ENCODE measurements at places on chromosomes 2 and 18. TPM values are rescaled to one million over a fixed set of nuclear protein-coding genes. Genes with fewer than 3 reads are reported as not detected.

GRCh38 chr2:33421820-33422219 is 54.6 kb upstream of the RASGRP3 start:
- H3K27me3 ChIP-seq, result no peaks in the 10 kb centered on the region
- H3K4me3 ChIP-seq, result no peak overlapping the region
- no peak overlapping the region for H3K27ac ChIP-seq
- no peak for DNase-seq

GRCh38 chr2:40370007-40370395 is 81.9 kb downstream of the SLC8A1 start:
- H3K27ac ChIP-seq, result no peak overlapping the region
- no peaks in the 10 kb centered on the region for H3K4me1 ChIP-seq
- H3K4me3 ChIP-seq, result no peak overlapping the region
- no peaks in the 10 kb centered on the region for H3K27me3 ChIP-seq

- no peak overlapping the region for H3K4me3 ChIP-seq
- H3K4me1 ChIP-seq, result no peaks in the 10 kb centered on the region
- no peak overlapping the region for H3K27ac ChIP-seq
- H3K36me3 ChIP-seq, result no peaks in the 10 kb centered on the region
- DNase-seq, result no peak
- no peaks in the 10 kb centered on the region for H3K27me3 ChIP-seq
These were observed 62.8 kb upstream of the PPP1CB start for GRCh38 chr2:28688818-28689217.

DNA sequence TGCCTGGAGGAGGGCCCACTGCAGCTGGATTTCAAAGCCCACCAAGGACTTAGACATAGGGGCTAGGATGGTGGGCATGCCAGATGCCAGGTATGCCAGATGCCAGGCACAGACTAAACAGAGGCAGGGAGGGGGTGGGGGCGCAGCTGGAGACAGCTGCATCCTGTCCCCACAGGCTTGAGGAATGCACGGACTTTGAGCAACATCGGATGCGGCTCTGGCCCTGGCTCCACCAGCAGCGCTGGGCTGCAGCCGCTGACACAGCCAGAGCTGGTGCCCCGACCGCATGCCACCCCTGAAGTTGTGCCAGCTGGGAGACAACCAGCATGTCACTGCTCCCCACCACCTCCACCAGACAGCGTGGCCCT is 39.5 kb downstream of the AQP12A start:
- no peaks in the 10 kb centered on the region for H3K4me1 ChIP-seq
- no peaks in the 10 kb centered on the region for H3K27me3 ChIP-seq
- H3K36me3 ChIP-seq, result peaks cover 5% of the 10 kb centered on the region
- no peak overlapping the region for H3K27ac ChIP-seq

GRCh38 chr2:240919786-240920782 is 13.9 kb downstream of the CROCC2 start:
- H3K36me3 ChIP-seq, result no peaks in the 10 kb centered on the region
- H3K4me1 ChIP-seq, result no peaks in the 10 kb centered on the region
- no peak overlapping the region for H3K27ac ChIP-seq
- peak; percentile 10 for DNase-seq
- H3K4me3 ChIP-seq, result no peak overlapping the region

DNA sequence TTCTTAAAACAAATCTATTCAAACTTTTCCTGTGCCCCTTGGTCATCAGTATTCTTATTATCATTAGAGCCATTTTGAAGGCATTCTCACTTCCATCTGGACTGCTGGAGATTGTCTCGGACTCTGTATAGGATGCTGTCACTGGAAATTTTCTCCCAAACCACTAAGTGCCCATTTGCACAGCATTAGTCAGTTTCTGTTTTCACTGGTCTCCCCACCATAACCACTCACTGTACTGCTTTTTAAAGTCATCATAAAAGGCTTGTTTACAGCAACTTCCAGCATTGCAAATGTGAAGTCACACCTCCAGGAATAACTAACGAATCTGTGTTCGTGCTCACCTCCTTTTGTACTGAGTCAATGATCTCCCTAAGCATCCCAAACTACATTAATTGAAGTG is 150.9 kb upstream of the SERTAD2 start:
- no peaks in the 10 kb centered on the region for H3K36me3 ChIP-seq
- no peak overlapping the region for H3K4me3 ChIP-seq
- H3K4me1 ChIP-seq, result no peaks in the 10 kb centered on the region
- H3K27me3 ChIP-seq, result no peaks in the 10 kb centered on the region

DNA sequence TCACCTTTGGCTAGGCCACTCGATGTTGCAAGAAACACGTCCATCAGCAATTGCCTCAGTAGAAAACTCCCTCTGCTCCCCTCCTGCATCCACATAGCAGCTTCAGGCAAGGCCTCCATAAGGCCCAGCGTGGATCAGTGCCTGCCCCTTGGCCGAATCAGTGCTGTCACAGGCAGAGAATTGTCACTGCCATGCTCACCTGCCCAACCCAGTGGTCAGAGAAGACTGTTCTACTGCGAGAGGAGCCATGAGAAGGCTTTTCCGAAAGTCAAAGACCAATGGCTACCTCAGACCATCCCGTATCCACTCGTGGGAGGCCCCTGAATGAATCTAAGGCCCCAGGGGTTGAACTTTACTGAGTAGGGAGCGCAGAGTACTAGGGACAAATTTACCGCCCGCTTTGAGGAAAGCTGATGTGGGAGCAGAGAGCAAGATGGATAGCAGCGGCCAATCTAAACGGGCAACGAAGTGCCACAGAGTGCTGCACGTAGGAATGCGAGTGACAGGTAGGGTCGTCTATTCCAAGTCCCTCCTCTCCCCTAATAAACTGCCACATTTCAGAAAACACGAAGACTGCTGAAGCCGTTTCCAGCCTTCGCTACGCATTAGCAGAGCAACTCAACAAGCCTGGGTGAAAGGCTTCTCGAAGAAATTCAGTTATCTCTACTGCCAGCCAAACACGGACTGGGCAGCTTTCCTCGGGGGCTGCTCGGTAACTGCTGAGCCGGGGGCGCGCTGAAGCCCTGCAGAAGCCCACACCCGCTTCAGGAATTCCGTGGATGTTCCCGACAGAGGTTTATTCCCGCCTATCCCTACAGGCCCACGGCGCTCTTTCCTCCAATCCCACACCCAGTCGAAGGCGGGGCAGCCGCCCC is 968 bp upstream of the RALBP1 start:
- no peaks in the 10 kb centered on the region for H3K4me1 ChIP-seq
- H3K4me3 ChIP-seq, result peak overlapping the region; percentile 56
- no peaks in the 10 kb centered on the region for H3K27me3 ChIP-seq

DNA sequence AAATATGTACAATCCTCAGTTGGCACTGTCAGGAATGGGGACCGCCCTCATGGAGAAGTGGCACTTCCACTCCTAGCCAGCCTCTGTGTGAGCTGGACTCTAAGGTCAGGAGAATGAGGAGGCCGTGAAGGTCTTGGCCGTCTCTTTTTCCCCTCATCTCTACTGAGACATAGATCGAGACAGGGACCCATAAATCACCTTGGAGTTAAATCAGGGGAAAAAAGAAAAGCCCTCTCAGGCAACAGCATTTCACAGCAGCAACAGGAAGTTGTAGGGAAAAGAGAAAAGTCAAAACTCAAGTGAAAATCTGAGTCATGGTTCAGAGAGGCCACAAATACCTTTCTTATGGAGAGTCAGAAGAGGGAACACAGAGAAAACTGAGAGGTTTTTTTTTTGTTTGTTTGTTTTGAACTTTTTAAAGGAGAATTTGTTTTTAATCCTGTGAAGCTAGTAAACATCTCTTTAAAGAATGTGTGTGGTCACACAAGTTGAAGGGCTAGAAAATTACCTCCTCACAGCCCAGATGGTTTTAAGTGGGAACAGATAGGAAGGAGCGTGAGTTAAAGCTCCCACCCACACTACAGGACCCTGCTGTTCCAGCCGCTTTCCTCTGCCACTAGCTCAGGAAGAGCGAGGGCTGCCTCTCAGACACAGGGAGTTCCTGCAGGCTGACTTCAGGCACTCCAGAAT is 30.6 kb upstream of the CYP1B1 start:
- no peak for DNase-seq
- H3K27me3 ChIP-seq, result no peaks in the 10 kb centered on the region
- H3K4me1 ChIP-seq, result peaks cover 21% of the 10 kb centered on the region
- no peaks in the 10 kb centered on the region for H3K36me3 ChIP-seq
- H3K4me3 ChIP-seq, result no peak overlapping the region

DNA sequence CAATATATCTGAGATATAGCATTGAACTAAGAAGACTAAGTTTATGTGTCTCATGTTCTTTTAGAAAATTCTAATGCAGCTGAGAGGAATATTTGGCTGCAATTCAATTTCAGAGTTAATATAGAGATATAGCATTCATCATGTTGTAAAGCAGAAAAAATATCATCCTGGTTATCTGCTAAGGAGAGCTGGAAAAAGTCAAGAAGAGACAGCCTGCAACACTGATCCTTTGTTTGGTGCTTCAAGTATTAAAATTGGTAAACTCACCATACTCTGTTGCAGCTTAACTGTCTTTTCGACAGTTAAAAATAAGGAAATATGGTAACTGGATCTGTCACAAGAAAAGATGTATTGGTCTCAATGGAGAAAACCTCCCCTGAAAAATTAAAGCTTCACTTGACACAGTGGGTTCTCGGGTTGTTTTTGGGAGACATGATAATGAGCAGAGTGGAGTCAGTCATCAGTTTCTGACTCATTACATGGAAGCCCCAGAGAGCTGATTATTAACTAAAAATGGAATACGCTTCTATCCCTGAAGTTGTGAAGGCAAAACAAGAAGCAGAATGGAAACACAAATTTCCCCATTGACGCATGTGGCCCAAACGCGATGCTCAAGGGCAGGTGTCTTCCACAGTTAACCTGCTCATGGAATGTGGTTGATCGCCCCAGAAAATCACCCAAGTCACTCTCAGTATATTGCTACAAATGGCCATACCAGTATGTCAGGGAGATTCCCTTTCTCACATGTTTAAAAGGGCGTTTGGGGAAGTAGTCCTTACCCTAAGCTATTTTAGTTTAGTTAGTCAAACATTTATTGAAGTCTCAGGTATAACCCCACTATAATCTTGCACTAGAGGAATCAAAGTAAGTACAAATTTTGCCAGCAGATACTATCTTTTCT is 8.2 kb downstream of the BCL2 start:
- no peak overlapping the region for H3K4me3 ChIP-seq
- DNase-seq, result no peak
- no peak overlapping the region for H3K27ac ChIP-seq
- no peaks in the 10 kb centered on the region for H3K27me3 ChIP-seq

GRCh38 chr2:146451972-146452371 is 1392.9 kb upstream of the ACVR2A start:
- H3K4me3 ChIP-seq, result no peak overlapping the region
- H3K27me3 ChIP-seq, result no peaks in the 10 kb centered on the region
- H3K36me3 ChIP-seq, result no peaks in the 10 kb centered on the region
- H3K4me1 ChIP-seq, result no peaks in the 10 kb centered on the region
- H3K27ac ChIP-seq, result no peak overlapping the region

GRCh38 chr18:8696749-8697211 is 8.6 kb upstream of the MTCL1 start:
- H3K4me3 ChIP-seq, result no peak overlapping the region
- no peak overlapping the region for H3K27ac ChIP-seq
- peak; percentile 60 for DNase-seq
- H3K4me1 ChIP-seq, result no peaks in the 10 kb centered on the region
- no peaks in the 10 kb centered on the region for H3K27me3 ChIP-seq

GRCh38 chr2:207087046-207087902 is 78.5 kb downstream of the KLF7 start:
- no peak overlapping the region for H3K4me3 ChIP-seq
- H3K36me3 ChIP-seq, result no peaks in the 10 kb centered on the region
- no peaks in the 10 kb centered on the region for H3K4me1 ChIP-seq
- DNase-seq, result no peak
- H3K27me3 ChIP-seq, result no peaks in the 10 kb centered on the region

DNA sequence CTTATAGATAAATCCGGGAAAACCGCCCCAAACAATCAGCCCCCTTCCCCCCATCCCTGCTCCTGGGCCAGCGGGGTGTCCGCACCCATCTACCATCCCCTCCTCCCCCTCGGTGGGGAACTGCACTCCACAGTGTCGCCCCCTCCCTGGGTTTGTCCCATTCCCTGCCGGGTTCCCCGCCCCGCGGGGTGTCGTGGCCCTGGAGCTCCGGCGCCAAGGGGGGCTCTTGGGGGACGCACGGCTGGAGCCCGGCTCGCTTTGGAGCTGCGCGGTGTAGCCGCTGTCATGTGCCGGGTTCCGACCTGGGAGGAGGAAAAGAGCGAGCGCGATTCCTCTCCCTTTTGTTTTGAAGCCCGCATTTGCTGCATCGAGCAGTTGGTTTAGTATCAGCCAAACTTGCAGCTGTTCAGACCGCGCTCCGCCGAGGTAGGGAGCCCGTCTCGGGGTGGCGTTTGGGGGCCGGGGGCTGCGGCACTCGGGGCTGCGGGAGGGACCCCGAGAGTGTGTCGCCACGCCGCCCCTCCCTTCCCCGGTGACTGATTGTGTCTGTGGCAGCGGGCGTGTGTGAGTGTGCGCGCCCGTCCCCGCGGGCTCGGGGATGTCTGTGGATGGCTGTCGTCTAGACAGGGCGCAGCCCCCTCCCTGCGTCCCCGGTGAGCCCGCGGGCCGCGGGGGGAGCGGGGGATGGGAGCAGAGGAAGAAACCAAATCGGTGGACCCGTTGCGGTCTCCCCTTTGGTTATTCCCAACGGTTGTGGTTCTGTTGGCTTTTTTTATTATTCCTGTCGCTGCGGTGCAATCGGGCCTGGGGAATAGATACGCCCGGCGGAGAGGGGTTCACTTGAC is 797 bp downstream of the CTIF start:
- peaks cover 23% of the 10 kb centered on the region for H3K4me1 ChIP-seq
- peak; percentile 79 for DNase-seq
- peak overlapping the region; percentile 60 for H3K4me3 ChIP-seq
- no peaks in the 10 kb centered on the region for H3K36me3 ChIP-seq

Gene GCKR
- total RNA-seq, result 0.56 TPM

Gene ACTG2
- 2.1 TPM for total RNA-seq

Gene VSNL1
- 0.09 TPM for total RNA-seq

GRCh38 chr2:32715391-32715841 is 87.6 kb downstream of the TTC27 start:
- H3K27ac ChIP-seq, result no peak overlapping the region
- H3K4me3 ChIP-seq, result no peak overlapping the region
- H3K36me3 ChIP-seq, result no peaks in the 10 kb centered on the region
- H3K27me3 ChIP-seq, result no peaks in the 10 kb centered on the region
- DNase-seq, result no peak

DNA sequence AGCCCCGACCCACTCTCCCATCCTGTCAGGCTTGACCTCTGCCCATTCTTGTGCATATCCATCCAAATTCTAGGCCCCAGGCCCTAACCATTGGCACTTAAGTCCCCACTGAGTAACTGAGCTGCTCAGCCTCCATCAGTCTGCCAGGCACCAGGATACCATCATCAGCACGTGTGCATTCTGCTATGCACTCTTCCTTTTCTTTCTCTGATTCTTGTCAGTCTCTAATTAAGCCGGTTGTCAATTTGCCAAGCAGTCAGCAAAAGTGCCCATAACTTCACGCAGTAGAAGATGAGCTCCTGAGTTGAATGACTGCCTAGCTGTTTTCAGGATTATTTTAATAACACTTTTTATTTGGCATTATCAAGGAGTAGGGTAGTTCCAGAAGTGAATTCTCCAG is 107.2 kb downstream of the FEZ2 start:
- H3K27me3 ChIP-seq, result no peaks in the 10 kb centered on the region
- H3K27ac ChIP-seq, result no peak overlapping the region
- no peaks in the 10 kb centered on the region for H3K4me1 ChIP-seq
- no peaks in the 10 kb centered on the region for H3K36me3 ChIP-seq
- no peak for DNase-seq

Gene DSG4
- total RNA-seq, result not detected

GRCh38 chr2:135004005-135004746 is 43.1 kb downstream of the MAP3K19 start:
- no peaks in the 10 kb centered on the region for H3K27me3 ChIP-seq
- no peaks in the 10 kb centered on the region for H3K36me3 ChIP-seq
- no peak overlapping the region for H3K27ac ChIP-seq
- H3K4me1 ChIP-seq, result no peaks in the 10 kb centered on the region

Gene ACKR3
- 30.3 TPM for total RNA-seq
